Testis (tissue), 5 donors: ENCODE measurements at places on chromosomes 2 and 18.
A peak's percentile ranks its signal among the peaks of the same experiment; 100 is the strongest.

DNA sequence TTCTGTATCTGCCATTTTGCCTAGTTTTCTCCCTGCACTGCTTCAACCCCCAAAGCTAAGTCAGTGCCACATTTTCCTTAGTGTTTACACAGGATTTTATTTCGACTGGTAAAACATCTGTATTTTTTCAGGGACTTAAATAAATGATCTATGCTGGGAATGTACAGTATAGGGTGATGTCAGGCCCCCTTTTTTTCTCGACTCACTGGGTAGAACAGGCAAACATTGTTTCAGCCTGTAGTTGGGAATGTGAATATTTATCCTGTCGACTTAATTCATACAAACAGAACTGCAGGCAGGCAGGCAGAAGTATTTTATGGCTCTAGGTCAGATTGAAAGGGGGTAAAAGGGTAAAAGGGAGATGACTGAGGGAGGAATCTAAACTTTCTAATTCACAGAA, 123.5 kb upstream of the ZFP36L2 start:
- H3K4me1 ChIP-seq: peaks cover 26% of the 10 kb centered on the region
- H3K36me3 ChIP-seq: no peaks in the 10 kb centered on the region
- no peaks in the 10 kb centered on the region for H3K27me3 ChIP-seq

GRCh38 chr2:128091726-128092080, 703 bp downstream of the UGGT1 start:
- no peak overlapping the region for H3K27ac ChIP-seq
- peak overlapping the region; percentile 78 for H3K4me3 ChIP-seq
- no peaks in the 10 kb centered on the region for H3K36me3 ChIP-seq
- peaks cover 9% of the 10 kb centered on the region for H3K4me1 ChIP-seq
- H3K27me3 ChIP-seq: no peaks in the 10 kb centered on the region
- no peak for DNase-seq

GRCh38 chr2:11160731-11161455, 5.6 kb downstream of the SLC66A3 start:
- no peaks in the 10 kb centered on the region for H3K27me3 ChIP-seq
- peaks cover 5% of the 10 kb centered on the region for H3K4me1 ChIP-seq
- H3K27ac ChIP-seq: no peak overlapping the region
- H3K4me3 ChIP-seq: no peak overlapping the region

DNA sequence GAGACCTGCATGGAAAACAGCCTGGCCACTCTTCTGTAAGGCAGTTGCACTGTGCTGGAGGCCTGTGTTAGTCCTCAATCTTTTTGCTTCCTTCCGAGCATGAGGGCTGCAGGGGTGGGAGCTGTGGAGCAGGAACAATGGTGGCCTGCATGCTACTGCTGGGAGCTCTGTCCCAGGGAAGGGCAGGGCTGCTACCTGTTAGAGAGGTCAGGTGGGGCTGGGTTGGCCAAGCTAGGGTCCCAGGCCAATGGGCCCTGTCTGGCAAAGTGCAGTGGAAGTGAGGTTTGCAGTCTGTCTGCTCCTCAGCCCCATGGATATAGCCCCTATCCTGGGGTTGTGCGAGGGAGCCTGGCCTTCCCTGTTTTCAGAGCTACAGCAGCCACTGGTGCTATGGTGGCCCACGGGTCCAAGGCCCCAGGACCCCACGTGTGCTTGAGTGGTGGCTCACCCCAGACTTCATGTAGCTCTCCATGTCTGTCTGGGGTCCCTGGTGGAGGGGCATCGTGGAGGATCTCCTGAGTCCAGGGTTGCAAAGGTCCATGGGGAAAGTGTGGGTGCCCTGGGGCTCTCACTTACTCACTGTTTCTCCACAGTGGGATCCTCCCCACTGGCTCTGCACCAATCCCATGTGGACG, 1212.6 kb upstream of the NXPH2 start:
- no peak for DNase-seq
- no peak overlapping the region for H3K27ac ChIP-seq
- no peaks in the 10 kb centered on the region for H3K36me3 ChIP-seq
- no peaks in the 10 kb centered on the region for H3K27me3 ChIP-seq
- H3K4me1 ChIP-seq: no peaks in the 10 kb centered on the region
- no peak overlapping the region for H3K4me3 ChIP-seq

- no peaks in the 10 kb centered on the region for H3K27me3 ChIP-seq
- peaks cover 17% of the 10 kb centered on the region for H3K4me1 ChIP-seq
- H3K4me3 ChIP-seq: no peak overlapping the region
- H3K27ac ChIP-seq: no peak overlapping the region
- no peak for DNase-seq
- H3K36me3 ChIP-seq: no peaks in the 10 kb centered on the region
Measured at GRCh38 chr2:105554235-105554634, 155.4 kb upstream of the FHL2 start.

DNA sequence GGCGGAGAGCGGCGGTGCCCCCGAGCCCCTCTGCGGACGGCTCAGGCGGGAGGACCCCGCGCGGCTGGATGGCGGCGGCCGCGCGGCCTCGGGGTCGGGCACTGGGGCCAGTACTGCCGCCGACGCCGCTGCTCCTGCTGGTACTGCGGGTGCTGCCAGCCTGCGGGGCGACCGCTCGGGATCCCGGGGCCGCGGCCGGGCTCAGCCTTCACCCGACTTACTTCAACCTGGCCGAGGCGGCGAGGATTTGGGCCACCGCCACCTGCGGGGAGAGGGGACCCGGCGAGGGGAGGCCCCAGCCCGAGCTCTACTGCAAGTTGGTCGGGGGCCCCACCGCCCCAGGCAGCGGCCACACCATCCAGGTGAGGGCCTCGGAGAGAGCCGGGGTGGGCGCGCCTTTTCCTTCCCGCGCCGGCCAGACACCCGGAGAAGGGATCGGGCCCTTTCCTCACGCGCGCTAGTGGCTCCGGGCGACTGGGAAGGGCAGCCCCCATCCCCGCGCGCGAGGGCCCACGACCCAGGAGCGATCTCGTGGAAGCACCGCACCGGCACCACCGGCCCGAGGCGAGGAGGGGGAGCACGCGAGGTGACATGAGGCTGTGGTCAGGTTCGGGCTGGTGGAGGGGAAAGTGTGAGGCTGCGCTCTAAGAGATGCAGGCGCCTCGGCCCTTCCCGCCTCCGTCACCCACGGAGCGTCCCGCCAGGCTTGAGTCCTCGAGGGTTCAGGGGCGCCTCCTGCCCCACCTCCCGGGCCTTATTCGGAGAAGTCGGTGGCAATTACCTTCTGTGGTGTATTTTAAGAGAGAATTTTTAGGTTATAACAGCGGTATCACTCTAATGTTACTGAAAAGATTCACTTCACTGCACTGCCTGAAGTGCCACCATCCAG, 607 bp downstream of the LAMA3 start:
- H3K36me3 ChIP-seq: no peaks in the 10 kb centered on the region
- H3K4me1 ChIP-seq: no peaks in the 10 kb centered on the region
- H3K4me3 ChIP-seq: peak overlapping the region; percentile 64
- H3K27me3 ChIP-seq: no peaks in the 10 kb centered on the region
- H3K27ac ChIP-seq: no peak overlapping the region

DNA sequence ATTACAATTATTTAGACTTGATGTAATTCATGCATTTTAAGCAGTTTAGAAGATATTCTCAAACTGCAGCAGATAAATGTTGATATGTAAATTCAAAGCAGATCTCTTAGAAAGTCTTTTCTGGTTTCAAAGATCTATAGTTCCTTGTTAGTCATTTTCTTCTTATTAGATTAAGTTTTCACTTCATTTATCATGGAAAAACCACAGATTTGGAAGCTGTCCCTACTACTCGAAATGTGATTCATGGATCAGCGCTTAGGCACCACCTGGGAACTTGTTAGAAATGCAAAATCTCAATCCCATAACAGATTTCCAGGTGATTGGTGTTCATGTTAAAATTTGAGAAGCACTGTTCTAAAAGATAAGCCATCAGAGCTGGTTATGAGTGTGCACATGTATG, 92.8 kb upstream of the CDH2 start:
- no peak for DNase-seq
- no peak overlapping the region for H3K27ac ChIP-seq
- no peak overlapping the region for H3K4me3 ChIP-seq
- no peaks in the 10 kb centered on the region for H3K36me3 ChIP-seq
- no peaks in the 10 kb centered on the region for H3K27me3 ChIP-seq
